ENCODE measurements at places on chromosomes 7 and 10.
A peak's percentile ranks its signal among the peaks of the same experiment; 100 is the strongest.

DNA sequence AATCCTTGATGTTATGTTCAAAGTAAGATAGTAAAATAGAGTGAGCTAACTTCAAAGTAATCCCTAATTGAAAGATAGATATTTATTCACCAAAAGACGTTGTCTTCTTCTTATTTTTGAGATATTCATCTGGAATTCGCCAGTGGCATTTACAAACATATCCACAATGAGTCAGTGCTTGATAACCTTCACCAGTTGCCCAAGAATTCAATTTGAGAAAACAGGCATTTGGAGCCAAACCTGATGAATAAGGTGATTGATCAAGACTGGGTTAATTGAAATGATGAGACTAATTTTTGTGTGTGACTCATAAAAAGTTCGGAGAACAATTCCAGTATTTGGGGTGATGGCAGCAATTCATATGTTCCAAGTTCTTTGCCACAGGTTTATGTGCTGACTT lies 344.0 kb downstream of the ARL4A start:
- DNase-seq: no peak

DNA sequence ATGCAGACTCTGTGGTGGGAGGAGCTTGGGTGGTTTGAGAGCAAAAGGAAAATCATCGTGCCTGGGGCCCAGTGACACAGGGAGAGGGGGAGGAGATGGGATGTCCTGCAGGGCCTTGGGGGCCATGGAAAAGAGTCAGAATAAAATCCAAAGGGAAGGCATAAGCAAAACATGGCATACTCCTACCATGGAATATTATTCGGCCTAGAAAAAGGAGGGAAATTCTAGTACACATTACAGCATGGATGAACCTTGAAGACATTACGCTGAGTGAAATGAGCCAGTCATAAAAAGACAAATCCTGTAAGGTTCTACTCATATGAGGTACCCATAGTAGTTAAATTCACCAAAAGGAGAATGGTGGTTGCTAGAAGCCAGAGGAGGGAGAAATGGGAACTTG lies 38.7 kb downstream of the STRA8 start:
- no peak for DNase-seq

- peak; percentile 1 for DNase-seq
Observed at GRCh38 chr7:157568770-157569584, 232.2 kb downstream of the DNAJB6 start.

DNA sequence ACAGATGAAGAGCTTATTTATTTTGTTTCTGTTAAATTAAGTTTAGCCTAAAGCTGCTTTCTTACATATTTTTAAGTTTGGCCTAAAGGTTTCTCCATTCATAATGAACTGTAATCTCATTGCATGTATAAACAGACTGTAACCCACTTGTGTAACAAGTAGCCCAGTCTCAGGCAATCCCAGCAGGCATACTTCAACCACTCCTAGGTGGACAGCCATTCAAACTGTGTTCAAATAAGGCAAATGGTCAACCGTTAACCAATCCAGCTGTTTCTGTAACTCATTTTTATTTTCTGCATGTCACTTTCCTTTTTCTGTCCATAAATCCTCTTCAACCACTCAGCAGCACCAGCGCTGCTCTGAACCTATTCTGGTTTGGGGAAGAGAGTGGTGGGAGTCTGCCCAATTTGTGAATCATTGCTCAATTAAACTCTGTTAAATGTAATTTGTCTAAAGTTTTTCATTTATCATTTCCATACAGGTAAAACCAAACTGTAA lies 35.9 kb downstream of the PHYHIPL start:
- DNase-seq: no peak

DNA sequence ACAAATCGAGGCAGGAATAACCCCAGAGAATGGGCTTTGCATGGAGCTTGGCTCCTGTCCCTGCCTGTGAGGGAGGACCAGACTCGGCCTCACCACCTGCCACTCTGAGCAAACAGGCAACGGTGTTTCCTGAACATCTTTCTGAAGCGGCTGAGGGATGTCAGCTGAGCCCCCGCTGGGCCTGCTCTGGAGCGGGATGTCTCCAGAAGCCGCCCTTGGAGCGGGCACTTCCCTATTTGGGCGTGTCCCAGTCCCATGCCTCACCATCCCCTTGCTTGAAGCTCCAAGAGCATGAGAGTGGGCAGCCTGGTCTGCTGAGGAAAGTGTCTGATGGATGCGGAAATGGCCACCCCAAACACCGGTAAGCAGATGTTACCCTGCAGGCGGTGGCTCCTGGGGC lies 10.2 kb downstream of the ALKBH4 start:
- no peak for DNase-seq

DNA sequence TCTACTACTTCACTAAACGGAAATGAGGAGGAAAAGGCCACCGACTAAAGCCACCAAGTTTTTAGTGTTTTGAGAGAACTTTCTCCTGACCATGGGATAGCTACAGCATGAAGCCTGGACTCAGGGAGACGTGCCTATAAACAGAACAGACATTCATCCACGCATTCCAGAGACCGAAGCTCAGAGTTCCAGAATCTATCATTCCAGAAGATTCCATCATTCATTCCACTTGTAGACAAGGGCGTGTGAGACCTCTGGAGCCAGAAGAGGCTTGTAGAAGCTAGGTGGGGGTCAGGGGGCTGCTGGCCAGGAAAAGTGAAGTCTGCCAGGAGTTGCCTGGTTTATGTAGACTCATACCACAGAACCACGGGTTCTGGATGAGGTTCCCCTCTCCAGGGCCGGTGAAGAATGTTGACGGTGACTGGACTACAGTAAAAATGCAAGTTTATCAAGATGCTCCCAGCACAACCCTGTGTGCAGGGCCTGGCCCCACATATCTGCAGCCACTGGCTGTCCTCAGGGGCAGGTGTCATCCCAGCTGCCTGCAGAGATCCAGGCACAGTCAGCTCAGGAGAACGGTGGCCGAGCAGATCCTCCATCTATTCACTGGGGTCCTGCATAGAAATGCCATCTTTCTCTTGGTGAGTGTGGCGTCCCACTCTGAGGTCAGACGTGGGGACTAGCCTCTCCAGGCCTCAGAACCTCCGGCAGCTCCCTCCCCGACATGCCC lies 215.7 kb downstream of the USP6NL start:
- DNase-seq: no peak

DNA sequence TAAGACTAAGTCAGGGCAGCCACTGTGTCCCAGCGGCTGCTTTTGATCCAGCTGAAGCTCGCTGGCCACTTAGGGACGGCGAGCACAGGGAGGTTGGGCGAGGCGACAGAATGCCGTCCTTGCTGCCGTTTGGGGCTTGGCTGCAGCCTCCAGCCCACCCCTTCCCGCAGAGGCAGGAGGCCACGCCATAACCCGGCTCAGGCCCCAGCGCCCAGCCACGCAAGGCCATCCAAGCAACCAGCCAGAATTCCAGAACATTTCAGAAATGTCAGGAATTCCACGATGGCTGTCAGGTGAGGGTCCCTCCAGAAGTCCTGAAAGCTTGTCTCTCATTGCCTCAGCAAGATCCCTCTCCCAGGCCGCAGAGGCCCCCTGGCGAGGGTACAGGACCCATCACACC lies 479.1 kb upstream of the FOXK1 start:
- no peak for DNase-seq

DNA sequence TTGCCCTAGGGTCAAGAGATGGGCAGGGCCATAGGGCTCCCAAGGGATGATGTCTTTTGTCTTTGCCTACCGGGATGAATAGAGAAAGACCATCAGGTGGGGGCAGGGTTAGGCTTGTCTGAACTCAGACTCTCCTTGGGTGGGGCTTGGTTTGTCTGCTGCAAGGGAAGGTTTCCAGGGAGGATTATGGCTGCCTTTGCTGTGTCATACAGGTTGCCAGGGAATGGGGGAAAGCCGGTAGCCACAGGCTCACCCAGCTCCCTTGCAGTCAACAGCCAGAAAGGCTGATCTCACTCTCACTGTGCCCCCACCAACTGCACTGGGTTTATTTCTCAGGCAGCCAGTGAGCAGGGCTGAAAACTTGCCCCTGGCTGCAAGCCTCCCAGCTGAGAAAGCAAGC lies 253.2 kb downstream of the POLR1F start:
- DNase-seq: no peak

- DNase-seq: no peak
Observed at GRCh38 chr10:30819341-30820181, 190.0 kb upstream of the LYZL2 start.
